ENCODE measurements at places on chromosomes 7 and 10. TPM values are rescaled to one million over a fixed set of nuclear protein-coding genes. Genes with fewer than 3 reads are reported as not detected.

DNA sequence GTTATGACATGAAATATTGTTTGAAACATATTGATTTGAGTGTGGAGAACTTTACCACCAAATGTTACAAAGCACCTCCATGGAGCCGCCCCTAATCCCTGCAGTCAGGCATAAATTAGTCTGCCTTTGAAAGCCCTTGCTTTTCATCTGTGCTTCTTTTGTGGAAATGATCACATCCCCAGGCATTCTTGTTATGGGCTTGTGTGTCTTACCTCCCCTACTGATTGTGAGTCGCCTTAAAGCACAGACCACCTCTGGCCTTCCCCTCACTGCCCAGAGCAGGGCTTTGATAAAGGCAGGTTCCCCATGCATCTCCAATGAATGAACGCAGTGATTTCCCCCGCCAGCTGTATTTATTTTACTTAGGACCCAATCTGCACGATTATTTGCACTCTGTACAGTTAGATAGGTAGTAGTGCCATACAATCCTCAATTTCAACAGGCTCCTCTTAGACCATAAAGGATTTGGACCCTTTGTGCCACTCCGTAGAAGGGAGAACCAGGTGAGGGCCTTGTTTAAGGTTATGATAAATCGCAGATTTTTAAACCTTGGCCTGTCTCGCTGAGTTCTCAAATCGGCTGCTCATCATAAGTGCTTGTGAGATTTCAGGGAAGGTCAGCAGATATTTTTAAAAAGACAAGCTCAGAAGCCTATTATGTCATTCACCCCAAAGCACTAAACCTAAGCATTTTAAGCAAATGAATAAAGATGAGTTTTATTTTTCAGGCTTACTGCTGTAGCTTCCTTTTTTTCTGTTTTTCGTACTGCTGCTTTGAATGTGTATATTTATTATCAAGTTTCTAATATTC lies 107.8 kb downstream of the CUBN start:
- no peak for DNase-seq

- DNase-seq: no peak
Measured at GRCh38 chr7:84236398-84236797, 41.8 kb upstream of the SEMA3A start.

Gene WDR11
- 44.2 TPM for total RNA-seq

GRCh38 chr7:155810770-155811559 lies 1.3 kb downstream of the SHH start:
- no peak for DNase-seq

Gene DKK1
- total RNA-seq: 11.4 TPM

Gene RAB19
- not detected for total RNA-seq

DNA sequence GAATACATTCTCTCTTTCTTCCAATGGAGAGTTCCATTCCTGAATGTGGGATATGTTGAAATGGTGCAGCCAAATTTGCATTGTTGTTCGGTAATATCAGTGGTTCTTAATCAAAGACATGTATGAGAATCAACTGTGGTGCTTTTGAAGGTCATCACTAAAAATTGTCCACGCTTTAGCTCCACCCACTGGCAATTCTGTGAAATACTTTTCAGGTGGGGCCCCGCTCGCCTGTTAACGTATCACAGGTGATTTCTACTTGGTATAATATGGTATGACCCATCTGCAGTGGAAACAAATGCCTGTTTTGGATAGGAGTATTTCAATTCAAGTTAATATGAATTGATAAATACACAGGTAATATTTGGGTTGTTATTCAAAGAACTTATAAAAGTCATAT lies 178.4 kb downstream of the NSUN6 start:
- DNase-seq: no peak

Gene ENTPD1
- 25.4 TPM for total RNA-seq

Gene LFNG
- 43.8 TPM for total RNA-seq

Gene SCIN
- 3.9 TPM for total RNA-seq

DNA sequence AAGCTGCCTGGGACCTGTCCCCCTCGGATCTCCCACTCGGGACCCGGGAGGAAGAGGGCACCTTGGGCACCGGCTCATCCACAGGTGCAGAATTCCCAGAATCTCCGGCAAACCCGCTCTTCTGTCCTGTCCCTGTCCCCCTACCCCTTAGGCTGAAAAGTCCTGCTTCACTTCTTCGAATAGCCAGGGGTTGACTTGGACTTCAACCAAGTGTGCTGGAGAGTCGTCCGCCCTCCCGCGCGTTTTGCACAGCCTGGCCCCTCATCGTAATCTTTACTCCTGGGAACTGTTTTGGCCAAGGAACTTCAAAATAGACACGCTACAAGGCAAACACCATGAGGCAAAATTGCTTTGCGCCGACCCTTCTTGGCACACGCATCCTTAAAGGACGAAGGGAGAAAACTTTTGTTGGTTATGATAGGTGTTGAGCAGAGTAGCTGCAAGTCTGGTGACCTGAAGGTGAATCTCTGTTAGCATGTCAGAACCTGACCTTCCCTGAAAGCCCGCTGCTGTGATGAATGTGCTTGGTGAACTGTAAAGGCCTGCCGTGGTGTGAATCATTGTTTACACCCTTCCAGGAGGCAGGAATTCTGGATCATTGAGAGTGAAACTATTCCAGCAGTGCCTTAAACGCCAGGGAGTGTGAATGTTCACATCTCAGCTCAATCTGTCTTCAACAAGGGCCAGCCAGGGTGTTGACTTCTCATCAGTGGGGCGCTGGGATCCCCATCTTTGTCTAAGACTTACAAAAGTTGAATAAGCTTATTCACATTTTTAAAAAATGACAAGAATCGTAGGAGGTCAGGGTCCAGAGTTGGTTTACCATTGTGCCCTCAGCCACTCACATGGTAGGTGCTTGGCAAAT lies 589 bp upstream of the RAPGEF5 start:
- DNase-seq: no peak

GRCh38 chr7:34756025-34756437 lies 98.0 kb downstream of the NPSR1 start:
- DNase-seq: no peak

- DNase-seq: no peak
Measured at GRCh38 chr10:93333278-93333978, 148.7 kb downstream of the MYOF start.

GRCh38 chr10:101152316-101152715 lies 21.2 kb downstream of the TLX1 start:
- no peak for DNase-seq

- peak; percentile 91 for DNase-seq
Measured at GRCh38 chr7:85186521-85187241, at the start of gene SEMA3D. Gene SEMA3D (minus strand): TSS chr7:85187056. CDS start chr7:85121891, 65,165 bp downstream.

GRCh38 chr7:44175730-44176129 lies 13.5 kb downstream of the GCK start:
- peak; percentile 53 for DNase-seq

DNA sequence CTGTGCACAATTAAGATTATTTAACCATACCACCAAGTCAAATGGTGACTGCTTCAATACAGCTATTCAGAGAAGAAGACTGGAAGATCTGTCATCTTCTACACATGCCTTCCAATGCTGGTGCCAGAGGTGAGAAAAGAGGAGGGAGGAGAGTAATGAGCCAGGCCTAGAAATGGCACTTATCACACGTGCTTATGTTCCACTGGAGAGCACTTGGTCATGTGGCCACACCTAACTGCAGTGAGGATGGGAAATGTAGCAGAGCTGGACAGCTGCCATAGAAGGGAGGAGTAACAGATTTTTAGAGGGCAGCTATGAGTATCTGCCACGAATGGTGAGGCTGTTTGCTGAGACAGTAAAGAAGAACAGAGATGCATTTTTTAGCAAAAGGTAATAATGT lies 77.1 kb downstream of the MPLKIP start:
- DNase-seq: no peak

- DNase-seq: no peak
Measured at GRCh38 chr7:114209968-114210367, 204.6 kb upstream of the FOXP2 start.

DNA sequence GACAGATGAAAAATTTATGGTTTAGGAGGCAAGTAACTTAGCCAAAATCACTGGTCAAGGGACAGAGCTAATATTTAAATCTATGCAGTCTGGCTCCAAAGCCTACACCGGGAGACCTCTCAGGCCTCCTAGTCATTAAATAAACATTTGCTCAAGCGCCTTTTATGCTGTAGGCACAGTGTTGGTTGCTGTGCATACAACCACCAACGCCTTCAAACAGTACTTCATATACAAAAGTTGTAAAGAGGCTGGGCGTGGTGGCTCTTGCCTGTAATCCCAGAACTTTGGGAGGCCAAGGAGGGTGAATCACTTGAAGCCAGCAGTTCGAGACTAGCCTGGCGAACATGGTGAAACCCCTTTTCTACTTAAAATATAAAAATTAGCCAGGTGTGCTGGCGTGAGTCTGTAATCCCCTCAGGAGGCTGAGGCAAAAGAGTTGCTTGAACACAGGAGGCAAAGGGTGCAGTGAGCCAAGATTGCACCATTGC lies 159.8 kb downstream of the MAGI2 start:
- DNase-seq: no peak

DNA sequence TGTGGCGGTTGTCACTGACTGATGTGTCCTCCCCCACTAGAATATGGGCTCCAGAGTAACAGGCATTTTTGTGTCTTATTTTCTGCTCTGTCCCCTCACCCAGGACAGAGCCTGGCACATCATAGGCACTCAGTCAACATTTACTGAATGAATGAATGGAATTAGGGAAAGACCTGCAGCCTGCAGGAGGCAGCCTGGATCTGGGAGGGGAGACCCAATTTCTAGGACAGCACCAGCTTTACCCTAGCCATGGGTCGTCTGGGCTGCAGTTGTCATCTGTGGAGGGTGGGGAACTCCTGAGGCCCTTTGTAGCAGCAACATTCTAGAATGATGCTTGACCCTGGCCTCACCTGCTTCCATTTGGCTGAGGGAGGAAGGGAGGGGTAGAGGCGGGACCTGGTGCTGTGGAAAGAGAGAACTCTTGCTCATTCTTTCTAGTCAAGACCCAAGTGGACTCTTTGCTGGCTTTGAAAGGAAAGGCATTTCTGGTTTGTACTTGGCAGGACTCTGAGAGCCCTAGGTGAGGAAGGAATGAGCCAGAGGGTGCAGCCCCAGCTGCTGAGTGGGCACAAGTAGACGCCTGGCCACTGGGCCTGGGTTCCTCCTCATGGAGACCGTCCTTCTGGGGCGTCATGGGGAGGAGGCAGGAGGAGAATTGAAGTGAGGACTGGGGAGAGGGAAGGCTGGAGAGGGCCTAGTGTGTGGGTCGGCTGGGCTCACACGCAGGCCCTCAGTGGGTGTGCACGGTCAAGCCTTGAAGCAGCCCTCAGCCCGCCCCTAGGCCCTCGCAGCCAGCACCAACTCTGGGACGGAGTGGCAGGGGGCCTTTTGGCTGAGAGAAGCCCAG lies 8.9 kb downstream of the FGF8 start:
- DNase-seq: peak; percentile 86

DNA sequence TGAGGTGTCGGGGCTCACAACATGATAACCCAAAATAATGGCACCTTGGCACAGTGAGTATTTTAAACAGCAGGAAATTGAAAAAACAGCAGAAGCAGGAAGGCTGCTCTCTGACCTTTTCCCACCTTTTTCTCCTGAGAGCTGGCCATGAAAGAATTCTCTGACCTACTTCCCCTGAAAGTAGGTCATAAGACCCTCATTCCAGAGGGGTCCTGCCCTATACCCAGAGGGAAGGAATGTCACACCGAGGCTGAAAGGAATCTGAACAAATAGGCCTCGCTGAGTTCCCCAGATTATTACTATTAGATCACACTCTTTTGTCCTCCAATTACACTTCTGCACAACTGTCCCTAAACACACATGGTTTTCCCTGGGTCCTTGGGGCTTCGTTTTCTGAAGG lies 18.8 kb downstream of the CPVL start:
- DNase-seq: no peak

Gene FAM20C
- 121 TPM for total RNA-seq

GRCh38 chr7:119270644-119271043 lies 1002.3 kb upstream of the KCND2 start:
- no peak for DNase-seq
